ENCODE measurements at places on chromosomes 6 and 20.

DNA sequence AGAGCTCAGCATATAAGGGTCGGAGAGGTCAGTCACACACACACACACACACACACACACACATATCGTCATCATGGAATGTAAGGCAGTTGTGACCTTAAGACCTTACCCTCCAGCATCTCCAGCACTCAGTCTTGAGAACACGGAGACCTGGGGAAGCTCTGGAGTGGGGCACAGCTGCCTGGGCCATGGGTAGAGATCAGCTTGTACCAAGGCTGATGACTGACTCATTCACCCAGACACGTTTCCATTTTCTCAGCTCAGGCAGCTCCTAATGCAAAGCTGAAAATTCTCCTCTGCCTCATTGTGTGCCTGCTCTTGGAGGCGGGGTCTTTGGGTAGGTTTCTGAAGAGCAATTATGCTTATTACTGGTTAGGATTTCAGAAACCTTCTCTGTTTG lies 38.3 kb upstream of the PDYN start:
- no peak for DNase-seq

DNA sequence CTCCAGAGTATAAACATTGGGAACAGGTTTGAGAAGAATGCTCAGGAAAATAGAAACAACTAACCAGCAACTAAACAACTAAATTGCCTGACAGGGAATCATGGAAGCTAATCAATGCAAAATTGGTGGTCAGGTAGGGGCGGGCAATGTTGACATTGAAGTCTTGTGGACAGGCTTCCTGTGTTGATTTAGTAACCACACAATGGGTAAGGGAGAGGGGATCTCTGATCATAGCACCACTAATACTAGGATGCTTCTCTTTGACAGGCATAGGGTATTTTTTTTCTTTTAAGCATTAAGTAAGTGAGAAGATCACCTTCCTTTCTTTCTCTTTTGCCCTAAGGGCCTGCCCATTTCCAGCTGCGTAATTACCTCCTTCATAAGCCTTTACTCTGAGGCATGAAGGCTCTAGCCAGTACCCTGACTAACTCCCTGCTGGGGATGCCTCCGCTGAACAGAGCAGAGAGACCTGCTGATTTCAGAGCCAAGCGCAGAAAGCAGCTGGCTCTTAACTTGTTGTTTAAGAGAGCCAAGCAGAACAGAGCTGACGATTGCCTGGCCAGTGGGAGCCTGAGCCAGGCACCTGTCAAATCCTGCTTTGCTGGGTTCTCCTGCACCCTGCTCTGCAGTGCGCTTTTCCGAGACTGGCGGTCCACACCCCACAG lies 118.7 kb downstream of the BMP2 start:
- no peak for DNase-seq

GRCh38 chr6:72245565-72245964 lies 359.2 kb downstream of the RIMS1 start:
- no peak for DNase-seq

DNA sequence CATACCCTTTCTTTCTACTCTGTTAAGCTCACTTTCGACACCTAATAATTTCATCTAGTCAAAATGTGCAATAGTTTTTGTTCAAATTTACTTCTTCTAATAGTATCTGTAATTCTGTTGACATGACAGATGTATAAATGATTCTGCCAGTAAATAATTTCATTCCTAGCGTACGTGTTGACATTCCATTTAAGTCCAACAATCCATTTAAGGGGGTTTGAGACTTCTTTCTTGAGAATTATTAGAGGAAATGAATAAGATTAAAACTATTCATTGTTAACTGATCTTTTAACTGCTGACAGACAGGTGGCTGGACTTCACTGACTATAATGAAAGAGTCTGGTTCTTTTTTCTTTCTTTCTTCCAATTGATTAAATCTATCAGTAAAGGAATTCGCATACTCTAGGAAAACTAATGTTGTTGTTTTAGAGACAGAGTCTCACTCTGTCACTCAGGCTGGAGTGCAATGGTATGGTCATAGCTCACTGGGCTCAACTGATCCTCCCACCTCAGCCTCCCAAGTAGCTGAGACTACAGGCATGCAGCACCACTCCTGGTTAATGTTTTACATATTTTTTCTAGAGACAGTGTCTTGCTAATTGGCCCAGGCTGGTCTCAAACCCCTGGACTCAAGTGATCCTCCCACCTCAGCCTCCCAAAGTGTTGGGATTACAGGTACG lies 55.9 kb downstream of the MAP3K5 start:
- no peak for DNase-seq

DNA sequence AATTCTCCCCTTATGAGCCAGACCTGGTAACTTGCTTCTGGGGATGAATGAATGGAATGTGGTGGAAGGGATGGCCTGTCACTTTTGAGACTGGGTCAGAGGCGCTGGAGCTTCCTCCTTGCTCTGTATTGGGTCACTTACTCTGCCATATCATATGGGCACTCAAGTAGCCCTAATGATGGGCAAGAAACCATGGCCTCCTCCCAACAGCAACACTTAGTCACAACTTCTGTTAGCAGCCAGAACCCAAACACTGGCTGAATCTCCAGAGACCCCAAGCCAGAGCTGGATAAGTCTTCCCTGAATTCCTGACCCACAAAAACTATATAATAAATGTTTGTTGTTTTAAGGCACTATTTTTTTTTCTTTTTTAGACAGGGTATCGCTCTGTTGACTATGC lies 5.5 kb downstream of the E2F1 start:
- no peak for DNase-seq

- no peak for DNase-seq
Measured at GRCh38 chr6:55449225-55449624, 122.0 kb downstream of the GFRAL start.

DNA sequence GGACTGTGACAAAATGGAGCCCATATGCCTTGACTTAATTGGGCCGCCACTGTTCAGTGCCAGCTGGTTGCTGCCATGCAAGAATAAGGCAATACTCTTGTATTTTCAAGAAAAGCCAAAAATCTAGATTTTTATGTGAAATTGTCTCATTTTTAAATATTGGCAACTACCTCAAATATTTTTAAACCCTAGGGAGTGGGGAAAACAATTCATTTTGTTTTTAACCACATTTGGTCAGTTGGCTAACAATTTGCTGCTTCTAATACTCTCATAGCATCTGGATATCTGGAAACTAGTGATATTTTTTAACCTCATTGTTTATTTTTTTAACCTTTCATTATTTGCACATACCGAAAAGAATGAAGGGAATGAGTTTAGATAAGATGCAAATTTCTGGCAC lies 91.0 kb downstream of the EYA2 start:
- no peak for DNase-seq

DNA sequence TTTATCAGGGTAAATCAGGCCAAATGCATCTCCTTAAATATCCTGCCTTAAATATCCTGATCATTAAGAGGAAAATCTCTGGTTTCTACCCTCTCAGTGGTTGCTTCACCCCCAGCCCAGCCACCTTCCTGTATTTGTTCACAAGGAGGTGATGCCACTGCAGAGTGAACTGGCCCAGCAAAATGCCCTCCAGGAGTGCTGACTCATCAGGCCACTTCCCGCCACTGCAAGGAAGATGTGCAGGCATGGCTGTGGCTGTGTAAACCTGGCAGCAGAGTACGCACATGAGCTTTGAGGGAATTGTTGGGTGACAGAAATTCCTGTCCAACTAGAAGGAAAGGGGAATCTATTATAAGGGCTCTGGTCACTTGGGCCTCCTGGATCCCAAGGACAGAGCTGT lies 13.8 kb downstream of the NQO2 start:
- DNase-seq = peak; percentile 35

GRCh38 chr6:89828988-89829471 lies 650 bp upstream of the CASP8AP2 start:
- DNase-seq = no peak

GRCh38 chr6:4088704-4089103 lies 9.8 kb upstream of the FAM217A start:
- DNase-seq = no peak

DNA sequence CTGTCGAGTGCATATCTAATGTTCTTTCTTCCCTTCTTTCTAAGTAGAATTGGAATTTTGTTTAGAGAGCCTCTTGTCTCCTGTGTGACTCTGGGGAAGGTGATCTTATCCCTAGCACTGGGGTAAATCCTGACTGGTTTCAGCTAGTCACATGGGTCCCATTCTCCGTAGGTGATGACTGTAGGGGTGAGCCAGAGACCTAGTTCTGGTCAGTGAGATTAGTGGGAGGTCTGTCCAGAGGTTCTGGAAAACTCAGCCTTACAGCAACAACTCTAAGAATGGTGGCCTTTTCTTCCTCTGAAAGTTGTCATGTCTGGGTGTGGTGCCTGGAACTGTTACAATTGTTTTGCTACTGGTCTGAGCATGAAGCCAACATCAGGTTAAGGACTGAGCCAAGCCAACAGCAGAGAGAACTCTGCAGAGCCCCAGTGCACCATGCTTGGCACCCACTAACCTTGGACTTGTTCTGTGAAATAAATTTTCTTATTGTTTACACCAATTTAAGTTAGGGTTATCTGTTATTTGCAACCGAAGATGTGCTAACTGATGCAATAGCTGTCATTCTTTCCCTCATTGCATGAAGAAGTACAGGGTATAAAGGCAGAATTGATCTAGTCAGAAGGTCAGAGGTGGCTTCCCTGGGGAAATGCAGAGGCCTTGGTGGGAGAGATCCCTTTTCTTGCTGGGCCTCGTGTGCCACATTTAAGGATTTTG lies 56.8 kb upstream of the TULP4 start:
- no peak for DNase-seq

GRCh38 chr6:30200551-30201281 lies 12.5 kb downstream of the TRIM26 start:
- DNase-seq = peak; percentile 88

DNA sequence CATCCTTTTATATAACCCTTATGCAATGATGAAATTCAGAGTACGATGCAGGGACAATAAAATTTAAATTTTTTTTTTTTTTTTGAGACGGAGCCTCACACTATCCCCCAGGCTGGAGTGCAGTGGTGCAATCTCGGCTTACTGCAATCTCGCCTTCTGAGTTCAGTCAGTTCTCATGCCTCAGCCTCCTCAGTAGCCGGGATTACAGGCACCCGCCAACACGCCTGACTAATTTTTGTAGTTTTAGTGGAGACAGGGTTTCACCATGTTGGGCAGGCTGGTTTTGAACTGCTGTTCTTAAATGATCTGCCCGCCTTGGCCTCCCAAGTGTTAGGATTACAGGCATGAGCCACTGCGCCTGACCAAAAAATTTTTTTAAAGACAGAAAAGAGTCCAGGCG lies 15.2 kb downstream of the MTO1 start:
- DNase-seq = no peak

- DNase-seq = no peak
Measured at GRCh38 chr20:8335495-8336195, 203.6 kb downstream of the PLCB1 start.

GRCh38 chr6:118750143-118750542 lies 98.8 kb upstream of the CEP85L start:
- no peak for DNase-seq

GRCh38 chr6:29516108-29516507 lies 28.4 kb upstream of the MAS1L start:
- peak; percentile 45 for DNase-seq

GRCh38 chr20:1619861-1620444 lies at the start of gene SIRPB1:
TSS of gene SIRPB1 (minus strand) at chr20:1620009. CDS start at chr20:1619944, 65 bp downstream.
- peak; percentile 86 for DNase-seq

- no peak for DNase-seq
Measured at GRCh38 chr6:3893917-3894316, 44.7 kb downstream of the FAM50B start.

- no peak for DNase-seq
Measured at GRCh38 chr6:138653435-138653834, 120.1 kb upstream of the CCDC28A start.

- peak; percentile 64 for DNase-seq
Measured at GRCh38 chr20:56418385-56418861, 6.4 kb downstream of the CASS4 start.

DNA sequence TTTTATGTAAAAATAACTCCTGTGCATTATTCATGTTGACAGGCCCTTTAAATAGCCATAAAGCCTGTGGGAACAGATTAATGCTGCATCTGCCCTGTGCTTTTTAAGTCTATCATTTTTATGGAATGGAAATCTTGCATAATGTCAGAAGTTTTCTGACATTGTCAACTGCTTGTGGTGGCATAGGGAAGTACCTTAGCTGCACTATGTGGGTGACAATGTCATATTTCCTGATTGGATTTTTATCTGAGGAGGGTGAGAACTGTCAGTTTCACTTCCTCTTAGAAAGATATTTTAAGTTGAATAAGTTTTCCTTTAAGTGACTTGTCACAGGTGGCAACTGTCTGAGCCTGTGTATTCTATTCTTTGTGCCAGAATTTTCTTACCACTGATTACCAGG lies 267.9 kb downstream of the PLCB1 start:
- peak; percentile 92 for DNase-seq

DNA sequence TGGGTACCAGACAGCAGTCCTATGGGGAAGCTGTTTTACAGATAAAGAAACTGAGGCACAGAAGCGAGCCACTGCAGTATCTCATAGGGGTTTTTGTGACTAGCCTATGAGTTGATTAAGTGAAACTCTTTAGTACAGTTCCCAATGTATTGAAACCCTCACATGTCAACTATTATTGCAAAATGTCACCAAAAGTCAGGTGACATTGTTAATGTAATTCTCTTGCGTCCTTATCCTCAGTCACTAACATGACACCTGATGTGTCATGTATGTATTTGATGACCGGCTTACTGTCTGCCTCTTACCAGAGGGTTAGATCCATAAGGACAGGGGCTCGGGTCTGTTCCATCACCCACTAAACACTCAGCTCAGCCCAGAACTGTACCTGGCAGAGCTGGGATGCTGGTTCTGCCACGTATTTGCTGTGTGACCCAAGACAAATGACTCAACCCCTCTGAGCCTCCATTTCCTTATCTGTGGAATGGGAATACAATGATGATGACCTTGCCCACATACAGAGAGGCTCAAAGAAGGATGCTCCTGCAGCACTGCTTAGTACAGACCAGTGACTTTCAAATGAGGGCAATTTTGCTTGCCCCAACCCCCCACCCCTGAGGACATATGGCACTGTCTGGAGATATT lies 32.9 kb downstream of the PREX1 start:
- DNase-seq = no peak

- DNase-seq = no peak
Measured at GRCh38 chr6:141851063-141851462, 281.7 kb upstream of the GJE1 start.

DNA sequence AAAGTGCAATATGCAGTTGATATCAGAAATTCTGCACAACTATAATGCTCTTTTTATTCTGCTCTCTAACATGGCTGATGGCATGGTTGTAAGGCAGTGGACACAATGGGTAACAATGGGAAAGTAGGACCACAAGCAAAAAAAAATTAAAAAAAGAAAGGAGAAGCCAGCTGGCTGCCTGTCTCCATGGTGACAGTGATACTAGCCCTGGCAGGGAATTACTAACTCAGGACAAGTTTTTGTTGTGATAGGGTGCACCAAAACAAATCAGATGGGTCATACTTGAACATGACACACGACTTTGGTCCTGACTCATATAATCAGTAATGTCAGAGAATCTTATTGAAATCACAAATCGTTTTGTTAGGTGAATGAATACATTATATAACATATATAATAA lies 169.4 kb downstream of the TRDN start:
- DNase-seq = no peak

DNA sequence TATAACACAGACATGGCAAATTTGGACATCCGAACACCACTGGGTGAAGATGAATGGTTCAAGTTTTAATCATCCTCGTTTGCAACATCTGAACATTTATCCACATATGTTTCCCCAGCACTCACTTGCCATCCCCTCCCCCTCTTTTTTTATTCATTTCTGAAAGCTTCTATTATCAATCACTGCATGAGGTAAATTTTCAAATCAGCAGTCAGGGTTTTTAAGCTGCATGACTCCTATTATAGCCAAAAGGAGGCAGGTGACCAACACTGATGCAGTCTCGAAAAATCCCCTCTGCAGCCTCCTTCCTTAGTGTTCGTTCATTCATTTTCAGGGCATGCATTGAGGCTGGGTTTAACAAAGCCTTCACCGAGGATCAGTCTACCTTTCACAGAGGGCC lies 530.8 kb upstream of the JARID2 start:
- no peak for DNase-seq

Data from KBM-7 (cell line).